ENCODE measurements at places on chromosomes 11 and 22.

DNA sequence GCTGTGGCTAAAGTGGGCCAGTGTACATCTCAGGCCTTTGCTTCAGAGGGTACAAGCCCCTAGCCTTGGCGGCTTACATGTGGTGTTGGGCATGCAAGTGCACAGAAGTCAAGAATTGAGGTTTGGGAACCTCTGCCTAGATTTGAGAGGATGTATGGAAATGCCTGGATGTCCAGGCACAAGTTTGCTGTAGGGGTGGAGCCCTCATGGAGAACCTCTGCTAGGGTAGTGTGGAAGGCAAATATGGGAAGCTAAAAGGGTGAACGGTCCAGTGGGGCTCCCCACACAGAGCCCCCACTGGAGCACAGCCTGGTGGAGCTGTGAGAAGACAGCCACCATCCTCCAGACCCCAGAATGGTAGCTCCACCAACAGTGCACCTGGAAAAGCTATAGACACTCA lies 28.5 kb upstream of the PGR start:
- no peak for DNase-seq

- DNase-seq, result no peak
Measured at GRCh38 chr11:120630122-120630521, 118.6 kb downstream of the GRIK4 start.

- no peak for DNase-seq
Measured at GRCh38 chr11:92531065-92531739, 306.6 kb downstream of the FAT3 start.

DNA sequence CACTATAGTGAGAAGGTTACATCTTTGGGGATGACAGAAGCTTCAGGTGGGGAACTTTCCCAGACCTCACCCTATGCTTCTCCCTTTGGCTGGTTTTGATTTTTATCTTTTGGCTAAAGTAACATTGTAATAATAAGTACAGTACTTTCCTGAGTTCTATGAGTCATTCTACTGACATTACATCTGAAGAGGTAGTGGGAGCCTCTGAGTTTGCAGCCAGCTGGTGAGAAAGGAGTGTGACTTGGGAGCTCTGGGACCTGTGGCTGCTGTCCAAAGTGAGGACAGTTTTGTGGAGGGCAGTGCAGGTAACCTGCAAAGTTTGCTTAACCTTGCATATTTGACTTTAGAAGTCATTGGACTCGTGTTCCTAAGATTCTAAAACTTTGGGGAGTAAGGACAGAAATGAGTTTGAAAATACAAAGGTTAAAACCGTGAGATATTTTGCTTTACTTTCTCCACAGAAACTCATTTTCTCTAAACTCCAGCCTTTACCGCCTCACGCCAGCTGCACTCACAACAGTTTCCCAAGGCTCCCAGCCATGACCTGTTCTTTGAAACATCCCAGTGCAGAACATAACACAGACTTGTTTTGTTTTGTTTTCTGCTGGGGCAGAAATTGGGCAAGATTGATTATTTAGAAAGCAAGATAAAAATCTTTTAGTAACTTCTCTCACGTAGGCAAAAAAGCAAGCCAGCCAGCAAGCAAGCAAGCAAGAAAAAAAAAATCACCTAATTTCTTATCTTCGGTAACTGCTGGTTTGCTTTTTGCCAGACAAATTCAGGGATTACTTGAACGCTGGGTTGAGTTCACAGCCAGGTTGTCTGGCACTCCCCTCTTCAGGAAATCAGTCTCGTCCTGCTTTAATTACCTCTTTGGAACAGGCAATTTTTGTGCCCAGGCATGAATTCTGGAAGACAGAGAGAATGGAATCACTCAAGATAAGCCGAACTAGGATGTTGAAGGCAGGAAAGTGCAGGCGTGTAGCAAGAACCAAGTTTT lies 478.3 kb upstream of the ISX start:
- no peak for DNase-seq

GRCh38 chr22:38456841-38457699 lies 2.1 kb upstream of the KCNJ4 start:
- no peak for DNase-seq

GRCh38 chr11:70104419-70104818 lies 26.3 kb downstream of the ANO1 start:
- DNase-seq, result no peak

GRCh38 chr11:50412832-50413231 lies 380.2 kb downstream of the OR4C45 start:
- no peak for DNase-seq

GRCh38 chr11:14454861-14455632 lies 44.6 kb downstream of the COPB1 start:
- DNase-seq, result no peak

Data from stimulated activated CD4-positive, alpha-beta T cell treated with anti-CD3 and anti-CD28 coated beads, Interleukin-12 subunit alpha, Interleukin-12 subunit beta, amount 100 ng/mL, for 48 hours (primary cell).